ENCODE measurements at places on chromosomes 3 and 15.
A peak's percentile ranks its signal among the peaks of the same experiment; 100 is the strongest.

- no peak for DNase-seq
These were observed 25.3 kb downstream of the IL16 start for GRCh38 chr15:81222007-81222406.

DNA sequence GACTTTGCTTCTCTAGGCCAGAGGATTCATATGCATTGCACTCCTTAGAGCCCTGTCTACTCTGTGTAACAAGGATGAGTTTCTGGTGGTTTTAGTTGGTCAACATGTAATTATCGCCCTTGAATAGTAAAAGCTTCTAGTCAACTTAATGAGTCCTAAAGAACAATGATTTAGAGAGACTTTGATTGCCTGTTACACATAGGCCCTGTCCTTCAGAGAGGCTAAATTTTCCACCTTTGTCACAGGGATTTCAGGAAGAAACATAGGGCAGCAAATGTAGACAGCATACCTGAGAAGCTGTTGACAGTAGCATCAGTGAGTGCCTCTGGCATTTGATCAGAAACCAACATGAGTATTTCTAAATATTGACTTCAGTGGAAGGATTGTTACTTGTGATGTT lies 7.1 kb downstream of the BTLA start:
- no peak for DNase-seq

- peak; percentile 18 for DNase-seq
These were observed 37.2 kb downstream of the SLC6A6 start for GRCh38 chr3:14439501-14440167.

DNA sequence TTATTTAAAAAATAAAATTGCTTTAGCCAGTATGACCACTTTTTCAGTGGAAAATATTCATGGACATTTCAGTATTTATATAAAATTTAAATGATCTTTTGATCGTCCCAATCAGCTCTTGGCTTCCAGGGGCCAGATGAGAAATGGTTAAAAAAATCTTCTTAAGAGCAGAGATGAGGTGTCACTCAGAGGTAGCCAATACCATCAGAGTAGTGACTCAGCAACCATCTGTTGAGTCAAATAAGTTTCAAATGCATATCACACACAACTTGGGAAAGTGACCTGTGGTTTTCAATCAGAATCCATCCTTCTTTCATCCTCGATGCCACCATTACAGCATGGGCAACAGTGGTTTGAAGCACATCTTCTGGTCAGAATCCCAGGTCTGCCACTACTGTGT lies 958.8 kb upstream of the NR2F2 start:
- DNase-seq, result no peak

DNA sequence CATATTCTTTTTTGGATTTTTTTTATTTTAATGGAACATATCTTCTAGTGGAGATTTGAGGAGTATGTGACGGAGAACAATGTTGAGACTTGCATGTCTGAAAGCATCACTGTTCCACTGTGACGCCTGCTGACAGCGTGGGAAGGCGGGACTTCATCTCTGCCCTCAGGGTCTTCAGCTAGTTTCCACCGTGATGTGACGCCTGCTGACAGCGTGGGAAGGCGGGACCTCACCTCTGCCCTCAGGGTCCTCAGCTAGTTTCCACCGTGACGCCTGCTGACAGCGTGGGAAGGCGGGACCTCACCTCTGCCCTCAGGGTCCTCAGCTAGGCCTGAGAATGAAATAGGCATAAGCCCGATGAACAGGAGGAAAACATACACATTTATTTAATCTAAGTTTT lies 70.7 kb downstream of the LMLN start:
- no peak for DNase-seq

DNA sequence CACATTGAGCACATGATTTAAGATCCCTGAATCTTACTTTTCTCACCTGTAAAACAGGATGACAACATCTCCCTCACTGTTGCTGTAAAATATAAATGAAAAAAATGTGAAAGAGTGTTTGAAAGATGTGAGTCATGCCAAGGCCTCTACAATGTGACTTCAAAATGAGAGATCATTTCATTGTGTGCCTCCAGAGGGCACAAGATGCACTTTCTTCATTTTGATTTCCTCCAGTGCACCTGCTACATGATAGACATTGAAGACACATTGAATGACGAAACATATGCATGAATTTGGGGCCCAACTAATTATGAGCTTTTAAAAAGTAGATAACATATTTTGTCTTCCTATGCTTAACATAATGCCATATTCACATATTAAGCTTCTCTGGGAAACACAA lies 170.3 kb downstream of the MOBP start:
- DNase-seq, result no peak
